Stimulated activated naive CD4-positive, alpha-beta T cell treated with Interleukin-2 at 50 U/mL for 16 hours (primary cell): ENCODE measurements at places on chromosomes 6 and 20.
A peak's percentile ranks its signal among the peaks of the same experiment; 100 is the strongest.

- no peak for DNase-seq
Measured at GRCh38 chr6:143966312-143966711, 41.7 kb downstream of the PLAGL1 start.

DNA sequence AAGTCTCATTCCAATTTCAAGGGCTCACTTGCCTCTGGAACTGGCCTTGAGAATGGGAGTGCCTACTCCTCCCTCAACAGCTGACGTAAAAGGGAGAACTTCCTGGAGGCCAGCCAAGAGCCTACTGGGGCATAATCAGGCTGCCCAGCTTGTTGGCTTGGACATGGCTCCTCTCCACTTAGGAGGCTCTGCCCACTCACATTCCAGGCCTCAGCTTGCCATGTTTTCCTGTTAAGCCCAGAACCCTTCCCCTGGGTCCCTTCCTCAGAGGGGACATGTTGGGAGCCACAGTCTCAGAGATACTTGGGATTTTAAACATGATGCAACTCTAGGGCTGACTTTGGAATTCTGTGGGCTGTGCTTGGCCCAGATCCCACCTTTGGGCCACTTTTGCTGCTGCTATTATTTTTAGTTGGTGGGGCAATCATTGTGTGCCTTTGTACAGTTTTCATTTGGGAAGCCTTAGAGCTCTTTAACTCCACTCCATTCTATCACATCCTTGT lies 31.5 kb upstream of the ADTRP start:
- no peak for DNase-seq

DNA sequence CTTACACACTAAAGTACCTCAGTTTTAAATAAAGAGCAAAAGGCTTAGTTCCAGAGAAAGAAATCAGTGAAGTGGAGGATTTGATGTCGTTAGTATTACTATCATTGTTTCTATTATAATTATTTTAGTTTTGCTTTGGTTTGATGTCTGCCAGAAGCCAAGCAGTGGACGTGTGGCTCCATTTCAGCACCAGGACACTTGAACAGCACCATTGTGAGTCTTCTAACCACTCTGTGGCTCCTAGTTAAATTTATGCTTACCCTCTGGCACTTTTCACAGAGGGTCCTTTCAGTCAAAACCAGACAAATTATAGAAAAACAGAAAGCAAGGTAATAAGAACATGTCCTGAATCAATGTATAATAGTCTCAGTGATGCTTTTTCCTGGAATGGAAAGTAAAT lies 3.4 kb downstream of the COL9A1 start:
- DNase-seq, result no peak

DNA sequence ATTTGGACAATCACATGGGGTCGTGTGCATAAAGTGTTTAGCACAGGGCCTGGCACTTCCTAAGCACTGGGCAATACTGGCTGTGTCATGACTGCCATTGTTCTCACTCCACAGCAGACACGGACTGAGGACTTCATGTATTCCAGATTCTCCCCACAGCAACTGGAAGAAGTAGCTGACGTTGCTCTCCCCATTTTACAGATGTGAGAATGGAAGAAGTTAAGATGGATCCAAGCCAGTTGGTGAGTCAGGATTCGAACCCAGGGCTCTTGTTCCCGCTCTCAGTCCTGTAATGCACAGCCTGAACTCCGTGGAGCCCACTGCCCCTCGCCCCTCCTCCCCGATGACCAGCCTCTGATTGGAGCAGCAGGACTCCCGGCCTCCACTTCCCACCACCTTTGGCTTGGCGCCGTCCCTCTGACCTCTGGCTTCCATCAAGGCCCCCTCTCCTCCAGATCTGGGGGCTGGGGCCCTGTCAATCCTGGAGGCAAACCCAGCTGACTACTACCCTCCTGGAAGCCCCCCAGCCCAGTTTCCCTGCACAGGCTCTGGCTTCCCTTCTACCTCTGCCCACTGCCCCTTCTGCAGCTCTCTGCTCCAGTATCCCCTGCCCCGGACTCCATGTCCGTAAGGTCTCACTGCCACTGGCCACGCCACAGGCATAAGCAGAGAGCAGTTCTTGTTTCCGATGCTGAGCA lies 12.7 kb downstream of the NOL4L start:
- no peak for DNase-seq

GRCh38 chr6:48525849-48526248 lies 414.9 kb upstream of the PTCHD4 start:
- DNase-seq, result no peak

- DNase-seq, result no peak
Measured at GRCh38 chr6:162178266-162178665, 549.3 kb downstream of the PRKN start.

DNA sequence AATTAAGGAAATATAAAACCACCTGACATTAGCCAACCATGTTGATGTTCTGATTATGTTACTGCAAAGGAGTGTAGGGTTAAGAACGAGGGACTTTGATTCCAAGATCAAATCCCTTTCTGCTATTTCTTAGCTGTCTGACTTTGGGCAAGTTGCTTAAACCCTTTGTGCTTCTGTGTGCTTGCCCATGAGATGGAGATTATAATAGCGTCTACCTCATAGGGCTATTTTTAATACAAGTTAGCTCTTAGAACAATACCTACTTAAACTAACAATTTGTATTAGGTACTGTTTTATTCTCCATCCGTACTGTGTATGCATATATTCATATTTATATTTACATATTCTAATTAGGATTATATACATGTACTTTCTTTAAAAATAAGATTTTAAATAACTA lies 263.8 kb downstream of the ESR1 start:
- no peak for DNase-seq

DNA sequence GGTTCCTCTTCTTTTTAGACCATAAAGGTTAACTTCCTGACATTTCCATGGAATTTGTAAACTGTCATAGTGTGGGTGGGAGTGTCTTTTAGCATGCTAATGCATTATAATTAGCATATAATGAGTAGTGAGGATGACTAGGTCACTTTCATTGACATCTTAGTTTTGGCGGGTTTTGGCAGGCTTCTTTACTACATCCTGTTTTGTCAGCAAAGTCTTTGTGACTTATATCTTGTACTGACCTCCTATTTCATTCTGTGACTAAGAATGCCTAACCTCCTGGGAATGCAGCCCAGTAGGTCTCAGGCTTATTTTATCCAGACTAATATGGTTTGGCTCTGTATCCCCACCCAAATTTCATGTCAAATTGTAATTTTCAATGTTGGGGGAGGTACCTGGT lies 149.6 kb upstream of the SYNCRIP start:
- no peak for DNase-seq

DNA sequence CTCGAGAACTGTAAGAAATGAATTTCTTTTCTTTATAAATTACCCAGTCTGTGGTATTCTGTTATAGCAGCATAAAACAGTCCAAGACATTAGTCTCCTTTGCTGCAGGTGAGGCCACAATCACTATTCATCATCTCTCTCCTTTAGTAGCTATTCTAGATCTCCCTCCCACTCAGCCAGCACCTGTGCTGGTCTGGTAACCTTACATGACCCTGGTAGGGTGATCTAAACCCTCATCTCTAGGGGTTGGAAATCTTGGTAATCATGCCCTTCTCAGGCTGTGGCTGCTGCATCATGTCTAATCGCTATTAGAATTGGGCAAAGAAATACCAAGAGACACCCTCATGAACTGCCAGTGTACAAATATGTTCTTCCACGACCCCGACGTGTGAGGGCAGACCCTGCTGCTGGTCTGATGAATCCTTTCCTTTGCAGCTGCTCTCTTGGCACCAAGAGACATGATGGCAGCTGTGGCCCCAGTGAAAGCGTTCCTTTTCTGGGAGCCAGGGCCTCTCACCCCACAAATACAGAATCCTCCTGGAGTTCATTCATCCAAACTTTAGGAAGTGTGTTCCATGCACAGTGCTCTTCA lies 23.0 kb upstream of the IGF2R start:
- DNase-seq, result no peak

DNA sequence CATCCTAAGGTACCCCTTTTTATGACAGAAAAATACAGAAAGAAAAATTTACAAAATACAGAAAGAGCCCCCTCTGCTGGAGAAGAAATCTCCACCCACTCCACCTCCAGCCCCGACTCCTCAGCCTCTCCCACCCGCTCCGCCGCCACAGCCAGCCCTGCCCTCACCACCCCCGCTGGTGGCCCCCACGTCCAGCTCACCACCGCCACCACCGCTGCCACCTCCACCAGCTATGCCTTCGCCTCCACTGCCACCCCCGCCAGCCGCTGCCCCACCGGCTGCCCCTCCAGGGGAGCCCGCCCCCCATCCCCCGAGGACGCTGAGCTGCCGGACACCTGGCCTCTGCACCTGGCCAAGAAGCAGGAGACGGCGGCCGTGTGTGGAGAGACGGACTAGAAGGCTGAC lies 17.7 kb downstream of the WFDC2 start:
- DNase-seq, result no peak

DNA sequence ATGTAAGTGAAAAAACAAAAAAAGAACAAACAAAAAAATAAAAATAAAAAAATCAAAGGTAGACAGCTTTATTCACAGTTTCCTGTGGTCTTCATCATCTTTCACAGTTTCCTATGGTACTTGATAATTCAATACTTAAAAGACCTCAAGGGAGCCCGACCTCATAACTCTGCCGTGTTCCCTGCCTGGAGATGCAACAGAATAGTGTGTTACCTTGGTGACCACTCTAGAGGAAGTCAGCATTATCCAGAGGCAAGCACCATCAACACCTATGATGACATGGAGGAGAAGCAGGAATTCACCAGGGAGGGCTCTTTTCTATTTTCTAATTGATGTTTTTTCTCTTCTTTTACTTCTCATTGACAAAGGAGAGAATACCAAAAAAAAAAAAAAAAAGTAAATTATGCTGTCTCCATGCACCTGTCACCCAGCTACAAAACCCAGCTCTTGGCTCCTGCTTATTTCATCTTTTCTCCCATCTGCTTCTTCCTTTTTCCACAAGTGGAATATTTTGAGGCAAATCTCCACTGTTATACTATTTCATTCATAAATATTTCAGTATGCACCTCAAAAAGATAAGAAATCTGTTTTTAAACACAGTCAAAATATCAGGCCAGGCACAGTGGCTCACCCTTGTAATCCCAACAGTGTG lies 95.8 kb upstream of the STXBP5 start:
- no peak for DNase-seq

DNA sequence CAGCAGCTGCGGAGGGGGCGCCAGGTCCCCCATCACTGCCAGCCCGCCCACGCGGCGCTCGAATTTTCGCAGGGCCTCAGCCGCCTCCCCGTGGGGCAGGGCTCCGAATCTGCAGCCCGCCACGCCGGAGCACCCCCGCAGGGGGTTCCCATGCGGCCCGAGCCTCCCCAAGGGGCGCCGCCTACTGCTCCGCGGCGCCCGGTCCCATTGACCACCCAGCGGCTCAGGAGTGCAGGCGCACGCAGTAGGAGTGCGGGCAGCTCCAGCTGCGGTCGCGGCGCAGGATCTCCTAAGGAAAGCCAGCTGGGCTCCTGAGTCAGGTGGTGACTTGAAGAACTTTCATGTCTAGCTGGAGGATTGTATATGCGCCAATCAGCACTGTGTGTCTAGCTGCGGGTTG lies 155.3 kb upstream of the RREB1 start:
- DNase-seq, result no peak

GRCh38 chr6:112931832-112932231 lies 584.7 kb downstream of the RFPL4B start:
- no peak for DNase-seq

DNA sequence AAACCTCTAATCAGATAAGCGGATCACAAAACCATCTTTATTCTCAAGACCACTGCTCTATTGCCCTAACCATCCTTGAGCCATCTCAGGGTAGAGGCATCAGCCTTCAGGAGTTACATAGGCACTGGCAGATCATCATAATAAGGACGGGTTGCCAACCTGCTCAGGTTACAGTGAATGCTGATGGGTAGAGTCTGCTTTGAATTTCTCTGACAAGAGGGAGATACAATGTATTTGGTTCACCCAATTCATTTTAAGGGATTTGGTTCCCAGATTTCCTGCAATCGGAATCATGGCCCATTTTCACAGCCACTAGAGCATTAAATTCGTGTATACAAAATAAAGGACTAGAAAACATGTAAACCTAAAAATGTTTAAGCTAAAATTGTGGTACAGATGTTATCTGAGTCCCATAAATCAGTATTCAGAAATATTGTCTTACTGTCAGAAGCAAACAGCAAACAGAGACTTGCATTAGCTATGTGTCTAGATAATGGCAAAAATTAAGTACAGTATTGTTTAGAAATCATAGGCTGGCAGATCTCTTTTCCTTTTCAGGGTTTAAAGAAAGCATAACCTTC lies 41.9 kb upstream of the TMEM170B start:
- DNase-seq, result no peak

- no peak for DNase-seq
Measured at GRCh38 chr6:699319-699718, 6.4 kb upstream of the EXOC2 start.

DNA sequence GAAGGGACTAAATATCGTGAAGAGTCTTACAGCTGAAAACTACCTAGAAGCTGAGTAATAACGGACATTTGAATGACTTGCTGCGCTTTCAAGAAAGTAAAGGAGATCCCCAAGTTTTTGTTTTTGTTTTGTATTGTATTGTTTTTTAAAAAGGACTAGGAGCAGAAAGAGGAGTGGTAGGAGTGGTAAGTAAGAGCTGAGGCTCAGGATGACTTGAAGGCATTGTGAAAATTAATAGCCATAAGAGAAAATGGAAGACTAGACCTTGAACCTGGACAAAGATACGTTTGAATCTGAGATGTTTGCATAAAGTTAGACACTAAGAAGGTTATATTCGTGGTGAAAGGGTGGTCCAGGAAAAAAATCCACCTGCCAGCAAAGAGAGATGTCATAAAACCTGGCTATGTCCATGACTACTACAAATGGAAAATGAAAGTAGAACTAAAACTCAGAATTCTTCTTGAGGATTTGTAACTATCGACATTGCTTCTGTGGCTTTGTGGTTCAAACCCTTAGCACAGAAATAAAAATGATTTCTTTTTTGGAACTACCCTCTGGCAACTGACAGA lies 824.8 kb upstream of the FLRT3 start:
- DNase-seq, result no peak

DNA sequence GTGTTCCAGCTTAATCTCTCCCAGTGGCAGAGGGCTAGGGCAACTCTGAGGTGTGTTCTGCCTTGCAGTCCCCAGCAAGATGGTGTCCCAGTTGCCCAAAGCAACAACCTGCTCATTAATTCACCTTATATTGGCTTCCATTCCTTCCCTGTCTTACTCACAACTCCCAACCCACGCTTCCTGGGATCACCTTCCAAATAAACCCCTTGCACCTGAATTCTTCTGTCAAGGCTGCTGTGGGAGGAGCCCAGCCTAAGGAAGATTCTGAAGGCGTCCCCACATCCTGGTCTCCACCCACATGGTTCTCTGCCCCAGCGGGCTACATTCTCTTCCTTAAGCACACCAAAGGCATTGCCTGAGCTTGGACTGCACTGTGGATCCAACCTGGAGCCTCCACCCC lies 116.6 kb upstream of the MAFB start:
- no peak for DNase-seq

- no peak for DNase-seq
Measured at GRCh38 chr6:106629859-106630163, 433 bp downstream of the QRSL1 start.

GRCh38 chr6:167119670-167120582 lies 3.0 kb upstream of the CCR6 start:
- DNase-seq, result peak; percentile 25

- no peak for DNase-seq
Measured at GRCh38 chr6:151166180-151166579, 73.6 kb upstream of the AKAP12 start.

- DNase-seq, result no peak
Measured at GRCh38 chr20:57851025-57851682, 141.3 kb upstream of the PMEPA1 start.
